ENCODE measurements at places on chromosomes 13 and 19. TPM values are rescaled to one million over a fixed set of nuclear protein-coding genes. Genes with fewer than 3 reads are reported as not detected.

DNA sequence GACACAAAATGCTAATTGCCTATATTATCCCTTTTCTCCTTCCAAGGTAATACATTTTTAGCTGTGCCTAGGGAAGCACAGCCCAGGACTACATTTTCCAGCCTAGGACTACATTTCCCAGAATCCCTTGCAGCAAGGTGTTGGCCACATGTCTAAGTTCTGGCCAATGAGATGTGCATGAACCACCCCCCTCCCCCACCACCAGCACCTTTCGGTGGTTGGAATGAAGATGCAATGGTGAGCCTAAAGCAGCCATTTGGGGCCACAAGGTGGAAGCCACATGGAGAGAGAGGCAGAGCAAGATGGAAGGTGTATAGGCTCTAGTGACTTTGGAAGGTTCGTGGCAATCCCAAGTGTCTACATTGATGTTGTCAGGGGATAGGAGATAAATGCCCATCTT is 16.2 kb downstream of the UNC13A start:
- no peak for DNase-seq

The FCHO1 gene
- total RNA-seq = 70.6 TPM

The ONECUT3 gene
- total RNA-seq = not detected

The COX7A1 gene
- not detected for total RNA-seq

- DNase-seq = no peak
Observed at GRCh38 chr13:33799950-33800592, 17.9 kb upstream of the RFC3 start.

DNA sequence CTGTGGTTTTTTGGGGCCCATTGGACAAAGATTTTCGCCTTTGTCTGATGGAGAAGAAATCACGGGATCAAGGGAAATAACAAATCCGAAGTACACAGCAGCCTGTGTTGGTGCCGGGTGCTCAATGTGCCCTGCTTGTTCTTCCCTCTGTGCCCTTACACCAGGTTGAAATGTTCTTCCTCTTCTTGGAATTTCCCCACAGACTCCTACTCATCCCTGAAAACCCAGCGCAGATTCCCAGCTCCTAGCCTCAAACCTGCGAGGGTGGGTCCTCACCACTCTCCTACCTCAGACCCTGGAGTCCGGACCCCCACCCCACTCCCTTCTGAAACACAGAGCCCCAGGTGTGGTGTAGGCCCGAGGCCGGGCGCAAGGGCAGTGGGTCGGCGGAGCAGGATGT is 4.9 kb upstream of the ACP4 start:
- DNase-seq = no peak

The CYP2S1 gene
- 0.19 TPM for total RNA-seq

The ADGRE3 gene
- not detected for total RNA-seq

The FLT3 gene
- total RNA-seq = not detected

DNA sequence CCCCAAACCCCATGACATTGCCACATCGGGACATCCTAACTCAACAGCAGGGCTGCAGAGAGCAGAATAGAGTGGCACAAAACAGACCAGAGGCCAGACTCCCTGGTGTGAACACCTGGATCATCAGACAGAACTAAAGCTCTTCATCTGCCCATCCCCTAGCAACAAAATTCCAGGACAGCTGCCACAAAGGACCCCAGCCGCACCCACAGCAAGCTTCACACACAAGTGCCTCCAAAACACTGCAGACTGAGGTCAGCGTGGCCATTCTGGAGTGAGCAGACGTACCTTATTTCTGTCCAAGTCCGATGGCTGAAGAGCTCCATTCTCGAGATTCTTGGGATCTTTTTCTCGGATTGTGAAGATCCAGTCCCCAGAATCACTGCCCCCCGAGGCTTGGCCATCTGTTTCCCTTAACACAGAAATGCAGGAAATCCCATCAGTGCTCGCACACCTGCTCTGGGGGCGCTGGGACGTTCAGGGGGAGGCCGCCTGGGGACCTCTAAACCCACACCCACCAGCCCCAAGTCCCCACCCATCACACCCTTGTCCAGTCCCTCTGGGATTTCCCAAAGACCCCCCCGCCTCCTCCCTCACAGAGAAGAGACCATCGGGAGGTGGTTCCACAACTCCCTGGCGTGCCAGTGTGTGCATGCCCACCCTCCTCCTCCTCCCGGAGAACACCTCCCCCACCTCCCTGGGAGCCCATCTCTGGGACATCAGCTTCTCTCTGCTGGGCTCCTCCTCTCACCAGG is 115.2 kb downstream of the STK24 start:
- no peak for DNase-seq

GRCh38 chr13:23679220-23679619 is 109.0 kb downstream of the TNFRSF19 start:
- peak; percentile 56 for DNase-seq

DNA sequence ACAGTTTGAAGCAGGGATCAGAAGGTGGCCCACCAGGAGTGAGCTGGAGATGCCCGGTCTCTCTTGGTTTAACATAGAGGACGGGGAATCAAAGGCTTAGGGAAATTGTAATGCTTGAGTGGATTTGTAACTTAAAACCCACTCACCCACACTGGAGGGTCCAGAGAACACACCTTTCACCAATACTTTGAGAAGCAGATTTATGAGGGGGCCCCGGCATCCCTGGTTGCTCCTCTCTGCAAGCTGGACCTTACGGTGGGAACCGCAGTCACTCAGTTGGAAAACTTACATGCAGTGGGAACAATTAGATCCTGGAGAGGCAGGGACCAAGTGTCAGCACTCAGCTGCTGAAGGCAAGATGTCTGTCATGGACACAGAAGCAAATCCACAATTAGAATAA is 20.5 kb downstream of the PPP5C start:
- no peak for DNase-seq

The SULT2B1 gene
- not detected for total RNA-seq

Data from activated CD8-positive, alpha-beta memory T cell treated with anti-CD3 and anti-CD28 coated beads, Interleukin-2, amount 10 ng/mL, durations not matched to agents 7 days and 5 days (primary cell).